ENCODE measurements at places on chromosomes 1 and 21.
A peak's percentile ranks its signal among the peaks of the same experiment; 100 is the strongest.

DNA sequence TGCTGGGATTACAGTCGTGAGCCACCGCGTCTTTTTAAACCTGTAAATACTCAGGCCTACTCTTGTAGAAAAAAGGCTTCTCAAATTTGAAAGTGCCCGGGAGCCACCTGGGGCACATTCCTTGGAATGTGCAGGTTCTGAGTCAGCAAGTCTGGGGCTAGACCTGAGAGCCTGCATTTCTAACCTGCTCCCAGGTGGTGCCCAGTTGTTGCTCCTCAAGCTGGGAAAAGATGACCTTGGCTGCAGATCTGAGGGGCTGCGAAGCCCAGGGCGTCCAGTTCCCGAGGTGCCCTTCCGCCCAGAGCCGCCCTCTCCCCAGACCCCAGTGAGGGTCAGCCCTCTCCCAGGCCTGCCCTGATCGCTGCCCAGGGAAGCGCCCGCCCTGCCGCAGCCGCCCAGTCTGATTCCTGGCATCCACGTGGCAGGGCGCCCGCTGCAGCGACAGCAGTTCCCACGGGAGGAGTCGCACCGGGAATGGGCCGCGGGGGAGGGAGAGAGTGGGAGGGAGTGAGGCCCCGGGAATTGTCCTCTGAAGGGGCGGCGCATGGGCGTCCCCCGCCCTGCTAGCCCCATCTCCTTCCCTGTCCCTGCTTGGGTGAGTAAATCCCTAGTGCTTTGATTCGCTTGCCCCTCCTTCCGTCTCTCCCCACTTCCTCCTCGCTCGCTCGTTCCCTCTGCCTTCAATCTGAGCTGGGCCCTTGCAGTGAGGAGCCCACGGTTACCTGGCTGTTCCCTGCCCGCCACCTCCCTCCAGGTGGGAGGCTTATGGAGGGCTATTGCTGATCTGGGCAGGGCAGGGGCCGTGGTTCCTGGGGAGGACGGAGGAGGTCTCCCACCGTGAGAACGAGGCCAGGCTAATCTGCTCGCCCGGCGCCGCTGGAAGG, 18.8 kb upstream of the TENT5B start:
- DNase-seq = peak; percentile 75

DNA sequence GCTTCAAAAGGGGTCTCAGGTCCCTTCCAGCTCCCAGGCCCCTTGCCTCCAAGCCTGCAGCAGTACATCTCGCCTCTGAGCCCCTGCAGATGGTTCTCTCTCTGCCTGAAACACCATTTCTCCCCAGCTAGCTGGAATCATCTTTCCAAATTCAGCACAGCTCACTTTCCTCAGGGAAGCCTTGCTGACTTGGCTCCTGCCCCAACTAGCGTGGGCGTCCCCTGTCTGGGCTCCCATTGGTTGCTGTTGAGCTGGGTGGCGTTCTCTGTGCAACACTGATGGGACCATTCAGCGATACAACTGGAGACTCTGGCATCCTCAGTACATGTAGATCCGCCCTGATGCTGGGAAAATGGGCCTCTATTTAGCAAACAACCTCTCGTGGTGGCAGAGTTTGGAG, 141.3 kb upstream of the IGSF21 start:
- no peak for DNase-seq

GRCh38 chr1:61497013-61497412, 227.9 kb downstream of the TM2D1 start:
- DNase-seq = no peak

GRCh38 chr1:15848143-15848928, 829 bp downstream of the SPEN start:
- DNase-seq = no peak

GRCh38 chr1:192916021-192916420, 107.2 kb downstream of the RGS2 start:
- DNase-seq = no peak

DNA sequence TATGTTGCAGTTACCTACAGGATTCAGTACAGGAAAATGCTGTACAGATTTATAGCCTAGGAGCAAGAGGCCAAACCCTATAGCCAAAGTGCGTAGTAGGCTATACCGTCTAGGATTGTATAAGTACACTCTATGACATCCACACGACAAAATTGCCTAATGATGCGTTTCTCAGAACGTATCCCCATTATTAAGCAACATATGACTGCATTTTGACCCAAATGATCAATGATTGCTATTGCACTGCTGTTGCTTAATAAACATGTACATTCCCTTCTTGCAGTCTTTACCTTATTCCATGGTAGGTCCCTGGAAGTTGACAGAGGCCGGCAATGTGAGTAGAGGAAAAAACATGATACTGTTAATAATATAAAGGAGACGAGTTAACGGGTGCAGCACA, 33.0 kb downstream of the LRRC8C start:
- DNase-seq = no peak

GRCh38 chr21:41761211-41761933, 5.5 kb downstream of the RIPK4 start:
- DNase-seq = no peak

DNA sequence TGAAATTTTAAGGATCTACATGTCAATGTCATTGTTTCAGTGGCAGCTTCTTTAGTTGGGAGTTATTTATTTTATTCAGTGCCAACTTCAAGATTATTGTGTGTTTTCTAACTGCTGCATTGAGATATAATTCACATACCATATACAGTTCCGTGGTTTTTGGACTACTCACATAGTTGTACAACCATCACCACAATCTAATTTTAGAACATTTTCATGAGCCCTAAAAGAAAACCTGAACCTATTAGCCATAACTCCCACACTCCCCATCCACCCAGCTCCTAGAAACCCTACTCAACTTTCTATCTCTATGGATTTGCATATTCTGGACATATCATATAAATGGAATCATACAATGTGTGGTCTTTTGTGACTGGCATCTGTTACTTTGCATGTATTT, 220.0 kb downstream of the LRRC40 start:
- no peak for DNase-seq

- DNase-seq = peak; percentile 89
These were observed 2.2 kb downstream of the NEK7 start for GRCh38 chr1:198158735-198159589.

DNA sequence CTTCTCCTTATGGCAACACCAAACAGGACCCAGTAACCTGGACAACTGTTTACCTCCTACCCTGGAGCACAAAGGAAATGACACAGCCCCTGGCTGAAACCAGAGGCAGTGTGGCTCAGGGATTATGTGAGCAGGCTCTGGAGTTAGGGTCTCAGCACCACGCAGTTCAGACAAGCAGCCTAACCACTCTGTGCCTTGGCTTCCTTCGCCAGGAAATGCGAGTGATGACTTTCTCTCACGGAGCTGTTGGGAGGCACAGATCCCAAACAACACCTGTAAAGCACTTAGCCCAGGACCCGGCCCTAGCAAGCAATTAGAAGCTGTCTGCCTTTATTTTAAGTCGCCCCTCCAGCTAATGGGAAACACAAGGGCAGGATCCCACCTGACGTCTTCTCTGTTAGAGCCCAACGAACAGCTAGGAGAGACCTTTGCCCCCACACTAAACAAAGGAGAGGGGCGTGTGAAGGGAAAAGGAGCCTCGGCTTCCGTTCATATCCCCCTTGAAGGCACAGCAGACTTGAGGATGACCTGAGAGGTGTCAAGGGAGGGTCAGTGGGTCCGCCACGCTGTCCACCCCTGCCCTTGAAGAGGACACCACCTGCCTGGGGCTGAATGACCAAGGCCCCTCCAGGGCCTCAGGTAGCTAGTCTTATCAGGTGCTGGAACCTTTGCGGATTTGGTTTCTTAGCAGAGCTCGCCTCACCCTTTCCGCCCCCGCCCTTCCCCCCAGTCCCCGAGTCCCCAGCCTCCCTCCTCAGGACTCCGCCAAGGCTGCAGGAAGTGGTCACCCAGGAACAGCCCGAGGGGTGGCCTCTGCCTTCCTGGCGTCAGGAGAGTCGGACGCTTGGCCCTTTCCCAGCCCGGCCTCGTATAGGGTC, 860 bp downstream of the TMEM63A start:
- no peak for DNase-seq

- DNase-seq = no peak
These were observed 234.0 kb upstream of the IRF2BP2 start for GRCh38 chr1:234843946-234844345.

- DNase-seq = no peak
These were observed 55.4 kb downstream of the SLC37A1 start for GRCh38 chr21:42568866-42569731.

DNA sequence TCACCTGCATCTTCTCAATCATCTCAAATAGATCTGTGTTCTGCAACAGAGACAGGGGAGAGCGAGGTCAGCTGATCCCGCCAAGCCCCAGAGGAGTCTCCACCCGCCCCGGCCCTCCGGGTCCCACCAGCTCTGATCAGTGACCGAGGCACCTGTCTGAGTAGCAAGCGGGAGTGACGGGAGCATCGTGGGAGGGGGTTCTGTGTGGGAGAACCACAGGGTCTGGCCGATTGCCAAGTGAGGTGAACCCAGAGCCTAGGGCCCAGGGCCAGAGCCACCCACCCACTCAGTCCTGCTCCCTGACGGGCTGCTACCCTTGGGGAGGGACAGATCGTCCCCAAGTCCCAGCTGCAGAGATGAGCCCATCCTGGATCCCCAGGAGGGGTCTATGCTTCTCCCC, 49.1 kb downstream of the RAP1GAP start:
- DNase-seq = no peak

- DNase-seq = no peak
These were observed 175.3 kb downstream of the PLPPR4 start for GRCh38 chr1:99439433-99440075.

DNA sequence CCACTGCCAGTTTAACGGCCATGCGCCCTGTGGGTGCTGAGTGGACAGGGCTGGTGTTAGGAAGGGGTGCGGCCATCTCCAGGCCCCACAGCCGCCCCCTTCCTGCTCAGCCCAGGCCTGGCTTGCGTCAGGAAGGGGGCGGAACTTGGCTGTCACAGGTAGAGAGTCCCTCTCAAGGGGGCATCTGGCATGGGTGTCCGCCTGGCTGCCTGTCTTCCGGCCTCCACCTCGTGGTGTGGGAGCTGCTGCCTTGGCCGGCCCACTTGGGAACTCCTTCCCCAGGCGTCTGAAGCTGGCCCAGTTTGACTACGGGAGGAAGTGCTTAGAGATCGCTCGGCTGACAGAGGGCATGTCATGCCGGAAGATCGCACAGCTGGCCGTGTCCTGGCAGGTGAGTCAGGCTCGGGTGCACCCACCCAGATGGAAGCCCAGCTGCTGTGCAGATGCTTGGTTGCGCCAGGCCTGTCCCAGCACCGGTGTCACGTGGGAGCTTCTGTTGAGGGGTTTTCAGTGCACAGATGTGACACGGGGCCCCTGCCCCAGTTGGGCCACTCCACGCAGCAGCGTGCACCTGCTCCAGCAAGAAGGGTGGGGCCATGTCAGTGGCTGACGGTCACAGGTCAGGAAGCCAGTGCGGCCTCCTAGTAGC, 9.1 kb upstream of the ATAD3B start:
- DNase-seq = peak; percentile 90

DNA sequence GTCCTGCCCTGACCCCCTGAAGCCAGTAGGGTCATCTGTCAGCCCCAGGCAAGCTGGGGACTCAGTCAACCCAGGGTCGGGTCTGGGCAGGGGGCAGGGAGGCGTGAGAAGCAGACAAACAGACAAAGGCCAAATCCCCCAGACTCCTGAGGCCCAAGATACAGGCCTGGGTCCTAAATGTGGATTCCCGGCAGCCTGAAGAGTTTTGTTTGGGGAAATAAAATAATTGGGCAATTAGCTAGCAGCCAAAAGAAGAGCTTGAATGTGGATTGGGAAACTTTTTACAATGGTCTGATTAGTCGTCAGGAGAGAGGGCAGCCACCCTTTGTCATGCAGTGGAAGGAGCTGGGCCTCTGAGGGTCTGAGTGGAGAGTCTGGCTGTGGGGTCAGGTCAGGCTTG, 4.5 kb upstream of the LEFTY2 start:
- DNase-seq = no peak

- no peak for DNase-seq
These were observed 180.6 kb downstream of the PAPPA2 start for GRCh38 chr1:176643536-176643935.

DNA sequence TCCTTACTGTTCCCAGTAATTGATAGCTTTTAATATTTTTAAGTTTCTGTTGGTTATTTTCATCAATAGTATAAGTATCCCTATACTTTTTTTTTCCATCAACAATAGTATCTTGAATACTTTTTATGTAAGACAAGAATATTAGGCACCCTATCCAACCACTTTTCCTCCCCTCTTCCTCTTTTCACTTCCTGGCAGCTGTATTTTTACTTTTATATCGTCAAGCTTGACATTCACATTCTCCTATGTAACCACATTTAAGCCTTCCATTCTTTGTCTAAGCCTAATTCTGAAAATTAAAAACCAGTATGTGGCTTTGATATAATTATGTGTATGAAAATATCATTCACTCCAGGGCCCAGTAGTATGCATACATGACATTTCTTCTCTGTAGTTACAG, 9.3 kb downstream of the TMEM39B start:
- no peak for DNase-seq

DNA sequence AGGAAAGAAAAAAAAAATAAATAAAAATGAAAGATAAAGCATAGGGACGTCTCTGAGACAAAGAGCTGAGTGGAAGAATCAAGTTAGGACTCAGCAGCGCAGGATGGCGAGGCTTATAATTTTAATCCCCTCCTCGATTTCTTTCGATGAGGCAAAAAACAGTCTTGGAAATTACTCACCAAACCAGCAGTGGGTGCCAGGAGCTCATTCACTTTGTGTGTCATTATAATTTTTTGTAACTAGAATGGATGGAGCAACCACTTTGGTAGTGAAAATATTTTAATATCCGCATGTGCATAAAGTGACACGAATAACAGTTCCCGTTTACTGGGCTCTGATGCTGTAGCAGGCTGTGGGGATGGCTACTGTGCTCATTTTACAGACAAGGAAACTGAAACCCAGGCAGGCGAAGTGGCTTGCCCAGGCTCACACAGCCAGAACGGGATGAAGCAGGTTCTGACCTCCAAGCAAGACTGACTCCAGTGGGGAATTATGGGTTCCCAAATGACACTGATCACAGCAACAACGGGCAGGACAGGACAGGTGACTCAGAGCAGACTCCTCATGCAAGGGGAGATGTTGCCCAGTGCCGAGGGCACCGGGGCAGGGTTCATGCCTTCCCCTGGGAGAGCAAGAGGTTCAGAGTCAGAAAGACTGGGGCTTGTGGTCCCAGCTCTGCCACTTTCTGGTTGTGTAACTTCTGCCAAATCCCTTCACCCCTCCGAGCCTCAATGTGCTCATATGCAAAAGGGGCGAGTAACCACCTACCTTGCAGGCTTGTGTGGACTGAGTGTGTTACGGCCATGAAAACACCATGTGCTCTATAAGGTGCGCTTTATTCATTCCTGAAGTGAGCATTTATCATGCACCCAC, 63.6 kb downstream of the RUNX3 start:
- no peak for DNase-seq

GRCh38 chr1:234854645-234855039, 244.7 kb upstream of the IRF2BP2 start:
- DNase-seq = no peak

- DNase-seq = no peak
These were observed 19.5 kb upstream of the SRP9 start for GRCh38 chr1:225757927-225758656.

- DNase-seq = no peak
These were observed 108.0 kb downstream of the ENAH start for GRCh38 chr1:225544924-225545323.
